ENCODE measurements at places on chromosomes 4 and X. TPM values are rescaled to one million over a fixed set of nuclear protein-coding genes. Genes with fewer than 3 reads are reported as not detected.

The ETDA gene
- polyA plus RNA-seq = not detected

The FGFR3 gene
- polyA plus RNA-seq = 0.30 TPM

The HTR2C gene
- not detected for polyA plus RNA-seq

The RPL39 gene
- polyA plus RNA-seq = 4,009 TPM

The ATG4A gene
- 20.4 TPM for polyA plus RNA-seq

The FAT4 gene
- 0.35 TPM for polyA plus RNA-seq

The FOXR2 gene
- not detected for polyA plus RNA-seq

The CYTL1 gene
- 0.05 TPM for polyA plus RNA-seq

The P2RY8 gene
- 0.79 TPM for polyA plus RNA-seq

GRCh38 chr4:182878633-182879495, 38.3 kb downstream of the DCTD start:
- H3K4me1 ChIP-seq = no peaks in the 10 kb centered on the region
- H3K27ac ChIP-seq = no peak overlapping the region
- no peak for DNase-seq
- H3K4me3 ChIP-seq = no peak overlapping the region
- no peaks in the 10 kb centered on the region for H3K27me3 ChIP-seq
- H3K36me3 ChIP-seq = no peaks in the 10 kb centered on the region

GRCh38 chrX:133953785-133954355, 31.5 kb downstream of the GPC3 start:
- DNase-seq = no peak
- H3K4me1 ChIP-seq = no peaks in the 10 kb centered on the region
- no peaks in the 10 kb centered on the region for H3K27me3 ChIP-seq
- no peak overlapping the region for H3K4me3 ChIP-seq

DNA sequence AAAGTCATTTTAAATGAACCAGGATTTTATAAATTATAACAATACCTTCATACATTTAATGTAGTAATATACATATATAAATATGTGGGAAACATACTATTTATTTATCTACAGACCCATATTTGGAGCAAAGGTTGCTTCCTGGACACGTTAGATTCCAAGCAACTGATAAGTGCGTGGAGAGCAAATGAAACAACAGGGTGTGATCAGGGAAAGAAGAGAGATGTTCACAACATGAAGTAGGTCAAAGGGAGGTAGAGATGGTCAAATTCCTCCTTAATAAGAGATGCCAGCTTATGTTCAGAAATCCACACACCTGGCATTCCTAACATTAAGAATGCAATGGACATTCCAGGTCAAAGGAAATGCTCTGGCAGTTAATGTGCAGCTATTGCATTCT, 53.1 kb upstream of the HPGD start:
- DNase-seq = no peak
- H3K27me3 ChIP-seq = no peaks in the 10 kb centered on the region
- no peak overlapping the region for H3K4me3 ChIP-seq
- no peaks in the 10 kb centered on the region for H3K36me3 ChIP-seq

GRCh38 chr4:98657531-98658286, 702 bp downstream of the TSPAN5 start:
- H3K27ac ChIP-seq = peak overlapping the region; percentile 28
- DNase-seq = peak; percentile 16
- no peaks in the 10 kb centered on the region for H3K27me3 ChIP-seq

- H3K4me1 ChIP-seq = no peaks in the 10 kb centered on the region
- DNase-seq = no peak
- no peaks in the 10 kb centered on the region for H3K36me3 ChIP-seq
- H3K4me3 ChIP-seq = no peak overlapping the region
- H3K27ac ChIP-seq = no peak overlapping the region
Observed at GRCh38 chrX:51155566-51155965, 177.1 kb upstream of the NUDT10 start.

GRCh38 chr4:159639671-159640323, 536.9 kb downstream of the RAPGEF2 start:
- no peaks in the 10 kb centered on the region for H3K27me3 ChIP-seq
- H3K4me1 ChIP-seq = no peaks in the 10 kb centered on the region
- no peak overlapping the region for H3K4me3 ChIP-seq
- no peak overlapping the region for H3K27ac ChIP-seq

DNA sequence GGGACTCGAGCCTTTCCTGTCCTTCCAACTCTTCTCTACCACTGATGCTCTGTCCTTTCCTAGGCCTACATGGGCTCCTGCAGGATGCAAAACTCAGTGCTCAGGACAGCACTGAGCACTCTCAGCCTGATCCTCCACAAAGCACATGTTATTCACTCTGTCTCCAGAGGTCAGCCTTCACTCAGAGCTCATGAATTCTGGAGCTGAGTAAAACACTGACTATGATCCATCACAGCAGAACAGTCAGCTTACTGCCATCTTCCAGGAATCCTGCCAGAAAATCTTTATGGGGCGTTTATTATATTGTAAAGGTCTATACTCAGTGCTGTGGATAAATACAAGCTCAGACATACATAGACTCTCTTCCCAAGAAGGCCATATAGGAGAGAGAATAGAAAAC, 121.5 kb upstream of the CPEB2 start:
- peaks cover 1% of the 10 kb centered on the region for H3K27me3 ChIP-seq
- H3K4me3 ChIP-seq = no peak overlapping the region
- no peak overlapping the region for H3K27ac ChIP-seq

GRCh38 chr4:10276152-10276551, 159.6 kb upstream of the WDR1 start:
- H3K27ac ChIP-seq = no peak overlapping the region
- H3K4me1 ChIP-seq = no peaks in the 10 kb centered on the region
- no peak for DNase-seq

DNA sequence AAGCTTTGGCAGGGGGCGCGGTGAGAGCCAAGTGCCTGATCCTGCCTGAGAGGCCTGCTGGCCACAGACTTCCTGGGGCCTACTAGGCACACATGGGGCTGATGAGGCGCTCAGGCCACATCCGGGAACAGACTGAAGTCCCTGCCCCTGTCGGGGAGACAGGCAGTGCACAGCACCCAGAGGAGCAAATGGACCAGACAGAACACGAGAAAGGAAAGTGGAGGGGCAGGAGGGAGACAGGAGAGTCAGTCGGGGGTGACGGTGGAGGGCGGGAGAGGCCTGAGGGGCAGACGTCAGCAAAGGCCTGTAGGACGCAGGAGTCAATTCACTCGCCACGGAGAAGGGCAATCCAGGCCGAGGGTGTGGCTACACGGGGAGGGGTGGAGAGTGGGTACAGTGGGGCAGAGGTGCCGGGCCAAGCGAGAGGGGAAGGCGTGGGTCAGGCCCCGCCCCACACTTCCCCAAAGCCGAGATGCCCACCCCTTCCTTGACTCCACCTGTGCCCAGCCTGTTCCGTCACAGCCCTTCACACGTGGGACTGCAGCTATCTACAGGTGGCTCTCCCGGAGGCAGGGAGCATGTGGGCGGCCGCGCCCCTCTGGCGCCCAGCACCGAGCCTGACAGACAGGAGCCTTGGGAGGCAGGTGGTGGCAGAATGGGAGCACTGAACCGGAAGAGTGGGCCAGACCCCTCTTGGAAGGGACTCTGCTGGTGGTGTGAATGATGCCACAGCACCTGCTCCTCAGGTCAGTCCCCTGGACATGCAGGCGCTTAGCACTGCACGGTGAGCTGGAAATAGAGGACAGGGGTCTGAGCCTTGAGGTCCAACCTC, 20.5 kb downstream of the NOP14 start:
- H3K4me1 ChIP-seq = peaks cover 3% of the 10 kb centered on the region
- H3K4me3 ChIP-seq = no peak overlapping the region
- no peaks in the 10 kb centered on the region for H3K27me3 ChIP-seq

GRCh38 chr4:89243733-89244252, 63.8 kb downstream of the GPRIN3 start:
- no peak overlapping the region for H3K27ac ChIP-seq
- H3K36me3 ChIP-seq = no peaks in the 10 kb centered on the region

Data from psoas muscle (tissue), 8 donors.